Activated CD8-positive, alpha-beta T cell treated with anti-CD3 and anti-CD28 coated beads for 36 hours (primary cell): ENCODE measurements at places on chromosomes 4 and X. TPM values are rescaled to one million over a fixed set of nuclear protein-coding genes. Genes with fewer than 3 reads are reported as not detected.

DNA sequence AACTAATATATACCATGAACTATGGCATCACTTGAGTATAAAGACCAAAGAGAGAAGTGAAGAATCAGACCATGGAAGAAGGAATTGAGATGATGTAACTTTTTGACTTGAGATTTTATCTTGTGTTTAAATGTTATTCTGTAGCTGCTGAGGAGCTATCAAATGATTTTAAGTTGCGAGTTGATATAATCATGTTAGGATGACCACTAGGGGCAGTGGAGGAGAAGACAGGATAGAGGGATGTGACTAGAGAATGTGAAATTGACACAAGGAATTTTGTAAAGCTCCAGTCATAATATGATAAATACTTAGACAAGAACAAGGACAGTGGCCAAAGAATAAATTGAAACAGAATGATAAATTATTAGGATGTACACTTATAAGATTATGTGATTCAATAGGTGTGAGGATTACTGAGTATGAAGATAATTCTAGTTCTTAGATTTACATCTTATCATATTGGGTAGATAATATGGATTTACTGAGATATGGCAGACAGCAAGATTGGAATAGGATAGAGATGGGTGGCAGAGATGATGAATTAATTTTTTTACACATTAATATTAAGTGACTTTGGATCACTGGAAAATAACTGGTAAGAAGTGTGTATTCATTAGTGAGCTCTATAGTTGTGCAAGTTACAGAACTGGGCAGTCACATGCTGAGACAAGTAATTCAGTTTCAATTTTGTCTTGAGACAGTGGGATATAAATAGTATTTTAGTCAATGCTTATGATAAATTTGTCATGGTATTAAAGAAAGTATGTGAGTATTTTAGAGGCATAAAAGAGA is 816.0 kb upstream of the PCDH10 start:
- no peaks in the 10 kb centered on the region for H3K4me1 ChIP-seq
- no peak overlapping the region for H3K4me3 ChIP-seq
- H3K27ac ChIP-seq = no peak overlapping the region

- no peak for DNase-seq
- H3K27ac ChIP-seq = no peak overlapping the region
- H3K4me3 ChIP-seq = no peak overlapping the region
- H3K36me3 ChIP-seq = no peaks in the 10 kb centered on the region
- no peaks in the 10 kb centered on the region for H3K27me3 ChIP-seq
Observed at GRCh38 chr4:67055319-67055718, 490.0 kb downstream of the CENPC start.

DNA sequence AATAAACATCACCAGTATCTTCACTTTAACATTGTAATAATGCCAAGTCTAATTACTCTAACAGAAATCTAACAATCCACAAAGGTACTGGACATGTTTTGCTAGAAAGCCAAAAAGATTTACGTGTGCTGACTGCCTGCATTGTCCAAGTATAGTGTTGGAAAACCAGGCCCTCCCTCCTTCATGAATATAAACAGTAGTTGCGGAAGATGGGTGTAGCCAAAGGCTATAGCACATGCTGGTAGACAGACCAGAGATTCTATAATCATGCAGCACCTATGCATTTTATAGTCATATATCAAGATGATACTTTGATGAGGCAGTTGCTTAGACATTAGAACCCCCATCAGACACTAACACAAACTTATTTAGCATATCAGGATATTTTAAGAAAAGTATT is 22.6 kb downstream of the ZNF280C start:
- no peak overlapping the region for H3K27ac ChIP-seq
- DNase-seq = no peak
- no peaks in the 10 kb centered on the region for H3K27me3 ChIP-seq
- H3K36me3 ChIP-seq = peaks cover 5% of the 10 kb centered on the region

DNA sequence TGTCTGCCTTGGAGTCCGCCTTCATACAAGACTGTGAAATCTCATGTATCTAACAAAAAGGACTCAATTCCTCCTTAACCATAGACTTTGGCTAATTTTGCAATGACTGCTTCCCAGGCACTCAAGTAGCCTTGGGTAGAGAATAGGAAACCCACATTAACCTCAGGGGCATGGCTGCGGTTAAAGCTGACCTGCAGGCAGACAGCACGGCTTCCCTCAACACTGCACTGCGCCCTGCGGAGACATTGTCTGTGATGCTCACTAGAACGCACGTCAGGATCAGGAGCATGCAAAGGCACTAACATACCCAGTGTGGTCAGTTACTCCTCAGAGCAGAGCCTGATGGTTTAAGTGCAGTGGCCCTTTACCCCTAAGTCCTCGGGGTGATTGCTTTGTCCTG is 10.3 kb upstream of the GPR143 start:
- no peaks in the 10 kb centered on the region for H3K4me1 ChIP-seq
- H3K27me3 ChIP-seq = peaks cover 4% of the 10 kb centered on the region
- no peak overlapping the region for H3K4me3 ChIP-seq
- DNase-seq = no peak
- no peaks in the 10 kb centered on the region for H3K36me3 ChIP-seq
- H3K27ac ChIP-seq = no peak overlapping the region

DNA sequence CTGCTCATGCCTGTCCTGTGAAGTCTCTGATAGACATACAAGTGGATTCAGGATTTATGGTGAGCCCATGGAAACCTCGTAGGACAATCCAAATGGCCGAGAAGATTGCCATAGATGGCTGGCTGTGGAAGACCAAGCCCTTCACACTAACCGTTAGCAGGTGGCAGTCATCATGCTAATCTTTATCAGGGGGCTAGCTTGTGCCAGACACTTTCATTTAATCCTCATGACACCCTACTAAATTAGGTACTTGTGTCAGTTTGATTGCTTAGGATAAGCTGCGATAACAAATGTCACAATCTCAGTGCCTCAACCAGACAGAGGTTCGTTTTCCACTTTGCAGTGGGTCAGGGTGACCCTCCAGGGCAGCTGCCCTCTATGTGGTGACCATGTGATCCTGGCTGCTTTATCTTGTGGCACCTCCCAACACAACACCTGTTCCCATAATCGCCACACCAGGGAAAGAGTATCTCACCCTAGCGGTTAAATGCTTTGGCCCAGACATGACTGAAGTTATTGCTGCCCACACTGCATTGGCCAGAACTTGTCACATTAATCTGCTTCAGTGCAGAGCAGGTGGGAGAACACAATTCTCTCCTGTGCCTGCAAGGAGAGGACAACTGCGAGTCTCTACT is 60.8 kb downstream of the REPS2 start:
- no peak overlapping the region for H3K4me3 ChIP-seq
- H3K36me3 ChIP-seq = no peaks in the 10 kb centered on the region
- H3K27ac ChIP-seq = no peak overlapping the region
- peaks cover 4% of the 10 kb centered on the region for H3K4me1 ChIP-seq
- DNase-seq = no peak
- H3K27me3 ChIP-seq = no peaks in the 10 kb centered on the region

DNA sequence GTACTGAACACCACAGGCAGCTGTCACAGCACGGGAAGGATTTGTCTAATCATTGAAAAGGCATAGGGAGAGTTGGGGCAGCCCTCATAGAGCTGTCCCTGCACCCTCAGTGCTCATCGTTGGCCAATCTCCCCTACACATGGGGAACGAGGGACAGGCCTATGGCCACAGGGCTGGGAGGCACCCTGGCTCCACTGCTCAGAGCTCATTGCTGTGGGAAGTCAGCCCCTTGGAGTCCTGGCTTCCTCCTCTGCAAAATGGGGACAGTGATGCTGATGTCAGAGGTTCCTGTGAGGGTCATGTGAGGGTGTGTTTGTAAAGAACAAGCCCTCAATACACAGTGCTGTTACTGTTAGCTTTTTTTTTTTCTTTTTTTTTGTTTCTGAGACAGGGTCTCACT is 19.3 kb upstream of the HTRA3 start:
- no peaks in the 10 kb centered on the region for H3K4me1 ChIP-seq
- no peaks in the 10 kb centered on the region for H3K27me3 ChIP-seq
- no peak for DNase-seq
- H3K36me3 ChIP-seq = no peaks in the 10 kb centered on the region
- no peak overlapping the region for H3K4me3 ChIP-seq

DNA sequence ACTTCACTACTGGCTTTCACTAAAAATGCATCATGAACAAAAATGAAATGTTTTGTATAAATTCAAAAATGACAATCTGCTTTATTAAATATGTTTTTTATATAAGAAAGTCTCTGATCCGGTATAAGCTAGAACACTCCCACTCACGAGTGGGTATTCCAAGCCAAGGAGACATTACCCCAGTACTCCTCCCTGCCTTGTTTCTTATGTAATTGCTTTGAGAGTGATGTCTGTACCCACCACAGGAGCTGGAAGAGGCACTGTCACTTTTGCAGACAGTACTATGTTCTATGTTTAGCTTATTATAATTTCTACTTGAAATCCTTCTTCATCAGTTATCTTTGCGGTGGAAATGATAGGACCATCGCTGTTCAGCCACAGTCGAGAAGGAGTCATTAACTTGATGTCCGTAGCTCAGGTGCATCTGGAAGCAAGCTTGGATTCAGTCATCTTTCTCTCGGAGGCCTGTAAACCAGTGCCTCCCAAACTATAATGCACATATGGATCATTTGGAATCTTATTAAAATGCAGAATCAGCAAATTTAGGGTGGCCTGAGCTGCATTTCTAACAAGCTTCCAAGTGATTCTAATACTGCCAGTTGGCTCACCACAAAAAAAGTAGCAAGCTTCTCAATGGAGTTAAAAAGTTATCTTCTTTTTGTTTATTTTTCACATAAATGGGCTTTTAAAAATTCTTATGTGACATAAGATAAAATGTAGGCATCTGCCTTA is 396.4 kb downstream of the GRIA2 start:
- no peaks in the 10 kb centered on the region for H3K36me3 ChIP-seq
- H3K27me3 ChIP-seq = no peaks in the 10 kb centered on the region
- no peak for DNase-seq
- no peaks in the 10 kb centered on the region for H3K4me1 ChIP-seq

GRCh38 chr4:184417802-184418511 is 56.4 kb downstream of the IRF2 start:
- no peaks in the 10 kb centered on the region for H3K27me3 ChIP-seq
- H3K4me1 ChIP-seq = peaks cover 81% of the 10 kb centered on the region
- peaks cover 71% of the 10 kb centered on the region for H3K36me3 ChIP-seq
- H3K27ac ChIP-seq = peak overlapping the region; percentile 93

- H3K4me1 ChIP-seq = peaks cover 14% of the 10 kb centered on the region
- H3K27ac ChIP-seq = no peak overlapping the region
- peak; percentile 11 for DNase-seq
- no peaks in the 10 kb centered on the region for H3K36me3 ChIP-seq
- H3K27me3 ChIP-seq = no peaks in the 10 kb centered on the region
Observed at GRCh38 chrX:40022421-40022820, 75.3 kb downstream of the BCOR start.

DNA sequence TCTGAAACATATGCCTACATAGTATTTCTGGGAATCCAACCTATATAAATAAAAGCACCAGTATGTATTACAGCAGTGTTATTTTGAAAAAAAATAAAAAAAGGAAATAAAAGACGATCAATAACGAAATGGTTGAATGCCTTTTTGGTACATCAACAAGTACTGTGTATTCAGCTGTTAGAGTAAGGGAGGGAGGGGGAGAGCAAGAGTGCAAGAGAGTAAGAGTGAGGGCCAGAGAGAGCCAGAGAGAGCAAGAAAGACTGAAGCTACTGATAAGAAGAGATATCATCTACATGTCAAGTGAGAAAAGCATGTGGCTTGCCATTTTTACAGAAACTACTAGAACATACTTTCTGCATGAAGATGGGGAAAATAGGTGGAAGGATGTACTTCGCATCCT is 1.8 kb downstream of the SPIN4 start:
- no peak overlapping the region for H3K27ac ChIP-seq
- no peak for DNase-seq
- H3K4me1 ChIP-seq = peaks cover 10% of the 10 kb centered on the region
- peak overlapping the region; percentile 77 for H3K4me3 ChIP-seq

DNA sequence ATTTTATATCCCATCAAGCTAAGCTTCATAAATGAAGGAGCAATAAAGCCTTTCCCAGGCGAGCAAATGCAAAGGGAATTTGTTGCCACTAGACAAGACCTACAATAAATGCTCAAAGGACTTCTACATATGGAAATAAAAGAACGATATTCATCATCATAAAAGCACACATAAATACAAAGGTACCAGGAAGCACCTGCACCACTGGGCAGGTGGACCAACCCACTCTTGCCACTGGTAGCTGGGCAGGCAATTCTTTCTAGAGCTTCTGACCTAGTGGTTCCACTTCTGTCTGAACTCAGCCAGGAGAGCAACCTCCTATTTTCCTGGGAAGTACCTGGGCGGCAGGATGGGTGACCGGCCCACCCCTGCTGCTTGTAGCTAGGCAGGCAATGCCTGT is 237.2 kb upstream of the ITM2A start:
- no peak overlapping the region for H3K27ac ChIP-seq
- peaks cover 2% of the 10 kb centered on the region for H3K27me3 ChIP-seq

Gene PAK3
- total RNA-seq = 0.07 TPM

Gene MAGEC3
- total RNA-seq = not detected

Gene ANXA10
- total RNA-seq = not detected

Gene MAGEA2B
- total RNA-seq = not detected

Gene XPNPEP2
- 0.38 TPM for total RNA-seq
